DMS 273 treated with DMSO at 0.1 percent for 48 hours (cell line): ENCODE measurements at places on chromosomes 1 and 21.

- no peak for DNase-seq
Observed at GRCh38 chr1:153415850-153416570, at the start of gene S100A7A. S100A7A (plus strand) TSS chr1:153416520; CDS start chr1:153418083, 1,563 bp downstream.

GRCh38 chr1:94130851-94131595 lies 10.1 kb upstream of the ABCA4 start:
- DNase-seq = no peak

GRCh38 chr1:224565186-224565585 lies 50.9 kb upstream of the CNIH3 start:
- peak; percentile 29 for DNase-seq

DNA sequence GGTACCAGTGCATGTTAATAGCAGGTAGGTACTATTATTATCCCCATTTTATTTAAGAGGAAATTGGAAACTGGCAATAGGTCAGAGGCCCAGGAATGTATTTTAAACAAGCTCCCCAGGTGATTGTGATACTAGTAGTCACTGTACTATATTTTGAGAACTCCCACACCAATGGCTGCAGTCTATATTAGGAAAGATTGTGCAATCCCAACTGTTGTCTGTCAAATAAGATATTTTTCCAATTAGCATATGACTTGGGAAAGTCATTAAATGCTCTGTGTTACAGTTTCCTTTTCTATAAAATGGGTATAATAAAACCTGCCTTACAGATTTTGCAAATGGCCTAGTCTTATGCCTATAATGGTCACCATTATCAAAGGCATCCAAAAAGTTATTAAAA lies 94.2 kb upstream of the DMRTA2 start:
- DNase-seq = no peak

- DNase-seq = no peak
Observed at GRCh38 chr1:82225421-82226185, 424.9 kb downstream of the ADGRL2 start.

DNA sequence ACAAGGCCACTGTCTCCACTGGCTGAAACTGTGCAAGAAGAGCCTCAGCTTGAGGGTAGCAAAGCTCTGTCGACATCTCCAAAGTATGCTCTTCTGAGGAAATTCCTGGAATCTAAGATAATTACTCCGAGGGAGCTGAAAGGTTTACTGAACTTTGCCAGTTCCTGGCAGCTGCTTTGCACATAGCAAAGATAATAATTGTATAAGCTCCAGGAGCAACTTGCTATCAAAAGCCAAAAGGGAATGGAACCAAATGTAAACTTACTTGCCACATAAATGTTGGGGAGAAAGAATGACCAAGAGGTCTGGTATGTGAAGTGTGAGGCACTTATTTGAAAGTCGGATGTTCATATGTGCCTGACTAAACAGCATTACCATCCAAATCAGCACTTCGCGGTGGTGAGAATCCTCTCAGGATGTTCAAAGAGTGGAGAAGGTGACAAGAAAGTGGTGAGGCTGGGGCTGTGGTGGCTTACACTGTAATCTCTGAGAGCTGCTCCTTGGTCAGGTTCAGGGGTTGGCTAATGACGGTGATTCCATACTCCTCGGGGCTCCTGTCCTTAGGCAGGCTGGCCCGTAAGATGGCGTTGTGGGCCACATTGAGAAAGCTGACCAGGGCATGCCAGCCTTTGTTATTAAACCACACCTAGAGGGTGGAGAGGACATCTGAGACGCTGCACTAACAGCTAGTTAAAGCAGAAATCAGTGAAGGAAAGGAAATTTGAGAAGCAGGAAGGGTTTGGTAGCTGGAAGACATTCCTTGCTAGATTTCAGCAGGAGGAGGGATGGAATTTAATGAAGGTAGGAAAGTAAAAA lies 100.0 kb downstream of the ABCA4 start:
- no peak for DNase-seq

DNA sequence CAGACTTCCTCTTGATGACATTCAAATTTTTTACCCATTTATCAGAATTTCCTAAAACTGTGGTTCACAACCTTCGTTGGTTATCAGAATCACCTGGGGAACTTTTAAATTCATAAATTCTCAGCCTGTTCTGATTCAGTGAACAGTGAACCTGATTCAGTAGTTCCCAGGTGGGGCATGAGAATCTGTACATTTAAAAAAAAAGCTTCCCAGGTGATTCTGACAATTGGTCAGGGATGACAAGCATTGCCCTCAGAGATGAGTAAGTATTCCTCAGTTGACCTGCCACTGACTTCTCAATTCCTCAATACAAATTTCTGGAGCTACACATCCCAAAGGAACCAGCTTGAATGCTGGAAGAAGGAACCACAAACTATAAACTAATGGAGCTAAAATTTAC lies 23.5 kb upstream of the CR2 start:
- no peak for DNase-seq

DNA sequence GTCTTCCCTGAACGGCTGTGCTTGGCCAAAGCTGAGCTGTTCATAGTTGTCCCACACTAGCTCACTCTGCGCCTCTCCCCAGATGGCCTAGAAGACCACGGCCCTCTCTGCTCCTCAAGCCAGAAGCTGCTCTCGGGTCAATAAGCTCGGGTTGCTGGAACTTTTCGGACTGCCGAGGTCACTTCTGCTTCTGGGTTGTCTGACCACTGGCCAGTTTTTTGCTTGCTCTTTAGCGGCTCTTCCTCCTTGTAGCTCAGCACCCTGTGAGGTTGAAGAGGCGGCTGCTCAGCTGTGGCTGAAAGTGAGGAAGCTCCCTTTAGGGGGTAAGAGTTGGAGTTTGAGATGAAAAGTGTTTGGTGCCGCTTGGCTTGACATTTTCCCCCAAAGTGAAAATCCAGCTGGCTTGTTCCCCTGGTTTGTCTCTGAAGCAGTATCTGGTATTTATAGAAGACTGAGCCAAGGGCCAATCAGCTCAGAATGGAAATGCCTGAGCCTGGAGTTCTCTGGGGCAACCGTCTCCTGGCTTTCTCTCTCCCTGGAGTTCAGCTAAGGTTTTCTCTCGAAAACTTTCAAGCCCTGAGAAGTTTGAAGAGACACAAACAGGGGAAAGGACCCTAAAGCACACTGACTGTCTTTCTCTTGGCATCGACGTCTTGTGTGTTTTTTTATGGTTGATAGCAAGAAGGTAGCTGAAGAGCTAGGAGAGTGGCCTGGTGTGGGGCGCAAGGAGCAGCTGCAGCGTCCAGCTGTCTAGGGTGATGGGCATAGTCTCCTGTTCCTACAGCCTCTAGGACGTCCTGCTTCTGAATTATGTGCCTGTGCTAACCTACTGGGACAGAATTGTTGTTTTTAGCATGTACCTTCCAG lies 72.0 kb downstream of the SYT6 start:
- no peak for DNase-seq

DNA sequence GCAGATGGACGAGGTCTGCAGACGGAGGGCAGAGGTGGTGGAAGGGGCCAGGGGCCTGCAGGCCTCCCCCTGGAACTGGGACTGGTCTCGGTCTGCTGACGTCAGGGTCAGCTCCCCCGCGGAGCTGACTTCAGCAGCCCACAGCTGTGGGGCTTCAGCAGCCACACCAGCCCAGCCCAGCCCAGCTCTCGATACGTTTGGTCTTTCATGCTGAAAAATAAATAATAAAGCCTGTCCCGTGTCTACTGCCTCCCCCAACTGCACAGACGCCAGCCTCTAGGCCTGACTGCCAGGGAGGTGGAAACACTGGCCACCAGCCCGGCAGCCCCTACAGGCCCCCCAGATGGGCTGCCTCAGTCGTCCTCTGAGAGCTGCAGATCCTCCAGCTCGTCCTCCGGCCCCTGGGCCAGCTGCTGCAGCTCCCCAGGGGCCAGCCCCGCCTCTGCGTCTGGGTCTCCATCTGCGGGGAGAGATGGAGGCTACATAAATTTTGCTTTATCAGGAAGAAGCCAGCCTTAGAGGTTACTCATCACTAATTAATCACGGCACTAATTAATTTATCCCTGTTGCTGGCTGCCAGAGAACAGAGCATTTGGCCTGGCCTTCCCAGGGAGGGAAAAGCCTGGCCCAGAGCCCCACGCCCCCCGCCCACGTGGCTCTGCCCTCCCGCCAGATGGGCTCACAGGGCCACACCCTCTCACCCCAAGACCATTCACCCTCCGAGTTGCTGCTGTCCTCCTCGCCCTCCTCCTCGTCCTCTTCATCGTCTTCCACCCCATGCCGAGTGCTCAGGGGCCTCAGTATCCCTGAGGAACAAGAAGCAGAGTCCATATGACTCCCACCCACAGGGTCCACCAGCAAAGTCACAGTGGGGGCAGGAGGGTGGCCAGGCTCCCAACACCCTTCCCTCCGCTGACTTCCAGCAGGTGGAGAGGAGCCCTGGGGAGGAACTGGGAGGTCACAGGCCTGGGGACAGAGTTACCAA lies 14.4 kb downstream of the NOC2L start:
- DNase-seq = peak; percentile 95

DNA sequence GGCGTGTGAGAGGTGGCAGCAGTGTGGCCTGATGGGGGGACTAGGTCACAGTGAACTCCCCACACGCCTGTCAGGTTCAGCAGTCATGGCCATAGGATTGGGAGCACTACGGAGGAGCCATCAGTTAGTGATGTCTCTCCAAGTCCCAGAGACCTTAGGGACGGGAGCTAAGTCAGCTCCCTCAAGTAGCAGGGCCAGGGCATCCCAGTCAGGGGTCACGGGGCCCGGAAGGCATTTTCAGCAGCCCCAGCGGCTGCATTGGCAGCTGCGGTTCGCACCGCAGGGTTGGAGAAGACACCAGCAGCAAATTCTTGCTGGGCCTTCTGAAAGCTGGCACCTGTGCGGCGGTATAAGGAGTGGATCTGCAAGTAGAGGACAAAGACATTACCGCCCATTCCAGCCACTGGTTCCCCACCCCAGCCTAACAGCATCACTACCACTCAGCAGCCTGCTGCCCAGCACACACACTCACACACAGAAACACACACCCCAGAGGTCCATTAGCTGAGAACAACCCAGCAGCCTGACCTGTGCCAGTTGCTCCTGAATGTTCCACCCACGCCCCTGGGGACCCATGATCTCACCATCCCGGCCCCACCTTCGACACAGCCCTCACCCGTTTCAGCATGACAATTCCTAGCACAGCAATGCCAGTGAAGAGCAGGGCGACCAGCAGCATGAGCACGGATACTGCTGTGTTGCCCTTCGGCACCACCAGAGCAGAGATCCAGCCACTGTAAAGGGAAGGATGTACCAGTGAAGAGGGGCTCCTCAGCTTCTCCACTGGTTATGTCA lies 972 bp upstream of the ENTREP3 start:
- no peak for DNase-seq

- no peak for DNase-seq
Observed at GRCh38 chr1:37123276-37124115, 89.2 kb upstream of the GRIK3 start.

DNA sequence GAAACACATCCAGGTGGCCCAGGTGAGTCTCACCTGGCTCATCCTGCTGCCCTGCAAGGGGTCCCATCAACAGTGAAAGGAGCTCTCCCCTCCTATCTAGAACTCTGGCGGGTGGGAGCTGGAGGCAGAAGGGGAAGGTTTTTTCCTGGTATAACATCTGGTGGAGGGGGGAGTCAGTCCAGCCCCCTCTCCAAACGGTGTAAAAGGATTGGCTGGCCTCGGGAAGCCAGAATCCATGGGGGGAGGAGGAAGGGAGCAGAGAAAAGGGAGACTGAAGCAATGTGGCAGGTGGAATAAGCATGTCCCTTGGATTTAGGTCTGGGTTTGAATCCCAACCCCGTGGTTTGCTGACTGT lies 1.2 kb upstream of the CAMK2N1 start:
- DNase-seq = peak; percentile 63

DNA sequence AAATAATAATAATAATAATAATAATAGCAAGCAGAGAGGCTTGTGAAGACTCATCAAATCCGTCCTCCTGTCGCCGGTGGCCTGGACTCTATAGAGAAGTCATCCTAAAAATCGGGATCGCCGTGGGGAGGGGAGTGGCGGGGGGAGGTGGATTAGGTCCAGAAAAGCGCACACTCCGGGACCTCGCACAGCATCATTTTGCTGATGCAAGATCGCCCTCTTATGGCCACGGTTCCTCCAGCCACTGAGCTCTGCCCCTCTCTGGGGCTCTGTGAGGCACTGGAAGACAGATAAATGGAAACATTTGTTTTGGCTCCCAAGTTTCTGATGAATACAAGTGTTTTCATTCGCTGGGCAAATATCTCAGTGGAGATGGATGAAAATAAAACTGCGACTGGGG lies 612.0 kb downstream of the MATN1 start:
- no peak for DNase-seq

GRCh38 chr1:184854496-184855140 lies 100.0 kb upstream of the EDEM3 start:
- DNase-seq = peak; percentile 17

- DNase-seq = peak; percentile 22
Observed at GRCh38 chr1:60428127-60428526, 354.6 kb upstream of the C1orf87 start.

- DNase-seq = no peak
Observed at GRCh38 chr21:45504021-45504515, 38.2 kb downstream of the SLC19A1 start.

- no peak for DNase-seq
Observed at GRCh38 chr21:29017639-29018237, 1.4 kb downstream of the RWDD2B start.

- peak; percentile 86 for DNase-seq
Observed at GRCh38 chr1:33364565-33364918, 43.6 kb upstream of the A3GALT2 start.

DNA sequence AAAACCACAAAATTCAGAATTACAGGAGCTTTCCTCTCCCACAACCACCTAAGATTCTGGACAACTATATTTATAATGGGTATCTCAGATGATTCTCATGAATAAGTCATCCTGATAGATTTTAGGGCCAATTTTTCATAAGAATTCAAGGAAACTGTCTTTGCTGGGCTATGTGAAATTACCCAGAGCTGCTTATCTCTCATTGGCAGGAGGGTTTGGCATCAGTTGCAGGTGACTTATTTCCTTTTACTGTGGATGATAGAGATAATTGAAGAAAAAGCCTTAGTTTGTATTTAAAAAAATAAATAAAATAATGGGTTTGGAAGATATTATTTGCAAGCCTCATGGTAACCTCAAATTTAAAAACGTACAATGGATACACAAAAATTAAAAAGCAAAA lies 38.2 kb upstream of the WDR26 start:
- no peak for DNase-seq

- DNase-seq = peak; percentile 21
Observed at GRCh38 chr21:36769051-36769839, 70.3 kb downstream of the SIM2 start.

- DNase-seq = no peak
Observed at GRCh38 chr21:40481764-40482163, 365.2 kb downstream of the DSCAM start.

- DNase-seq = no peak
Observed at GRCh38 chr21:43355925-43356289, 71.0 kb downstream of the SIK1 start.
